ENCODE measurements at places on chromosomes 6 and 20.

DNA sequence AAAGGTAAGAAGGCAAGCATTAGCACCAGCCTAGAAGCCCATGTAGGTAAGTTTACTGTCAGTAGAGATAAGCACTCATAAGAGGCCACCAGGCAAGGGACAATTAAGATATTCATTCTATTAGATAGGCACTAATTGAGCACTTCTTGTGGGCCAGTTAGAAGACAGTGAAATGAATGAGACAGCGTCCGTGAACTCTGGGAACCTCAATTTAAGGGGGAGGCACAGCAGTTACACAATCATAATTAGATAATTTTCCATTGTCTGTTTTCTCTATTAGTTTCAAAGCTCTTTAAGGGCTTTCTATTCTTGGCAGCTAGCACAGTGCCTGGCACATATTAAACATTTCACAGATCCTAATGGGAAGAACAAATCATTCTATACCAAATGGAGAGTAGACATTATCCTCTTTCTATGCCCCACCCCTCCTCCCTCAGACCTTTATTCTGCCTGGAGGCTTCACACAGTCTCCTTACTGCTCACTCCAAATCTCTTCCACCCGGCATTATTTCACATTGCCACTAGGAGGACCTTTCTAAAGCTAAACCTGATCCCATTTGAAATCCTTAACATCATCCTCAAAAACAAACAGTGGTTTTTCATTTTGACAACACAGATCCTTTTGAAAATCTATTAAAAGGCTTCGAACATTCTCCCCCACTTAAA lies 529.6 kb downstream of the ADGRB3 start:
- DNase-seq: no peak

DNA sequence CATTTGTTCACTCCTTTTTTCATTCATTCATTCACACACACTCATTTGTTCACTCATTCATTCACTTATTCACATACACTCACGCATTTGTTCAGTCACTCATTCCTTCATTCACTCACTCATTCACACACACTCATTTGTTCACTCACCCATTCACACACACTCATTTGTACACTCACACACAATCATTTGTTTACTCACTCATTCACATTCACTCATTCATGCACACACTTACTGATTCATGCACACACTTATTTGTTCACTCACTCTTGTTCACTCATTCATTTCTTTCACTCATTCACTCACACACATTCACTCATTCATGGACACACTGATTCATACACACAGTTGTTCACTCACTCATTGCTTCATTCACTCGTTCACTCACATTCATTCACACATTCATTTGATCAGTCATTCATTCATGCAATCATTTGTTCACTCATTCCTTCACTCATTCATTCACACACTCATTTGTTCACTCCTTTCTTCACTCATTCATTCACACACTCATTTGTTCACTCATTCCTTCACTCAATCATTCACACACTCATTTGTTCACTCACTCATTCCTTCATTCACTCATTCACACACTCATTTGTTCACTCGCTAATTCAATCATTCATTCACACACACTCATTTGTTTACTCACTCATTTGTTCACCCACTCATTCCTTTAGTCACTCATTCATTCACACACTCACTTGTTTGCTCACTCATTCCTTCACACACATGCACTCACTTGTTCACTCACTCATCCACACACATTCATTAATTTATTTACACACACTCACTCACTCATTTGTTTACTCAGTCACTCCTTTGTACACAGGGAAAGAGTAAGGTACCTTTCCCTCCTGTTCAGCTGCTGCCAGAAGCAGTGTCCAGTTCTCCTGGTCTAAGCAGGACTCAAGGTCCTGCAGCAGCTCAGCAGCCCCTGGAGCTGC lies 50.7 kb upstream of the BHLHE23 start:
- DNase-seq: no peak

GRCh38 chr6:14354919-14355572 lies 237.5 kb downstream of the CD83 start:
- no peak for DNase-seq

DNA sequence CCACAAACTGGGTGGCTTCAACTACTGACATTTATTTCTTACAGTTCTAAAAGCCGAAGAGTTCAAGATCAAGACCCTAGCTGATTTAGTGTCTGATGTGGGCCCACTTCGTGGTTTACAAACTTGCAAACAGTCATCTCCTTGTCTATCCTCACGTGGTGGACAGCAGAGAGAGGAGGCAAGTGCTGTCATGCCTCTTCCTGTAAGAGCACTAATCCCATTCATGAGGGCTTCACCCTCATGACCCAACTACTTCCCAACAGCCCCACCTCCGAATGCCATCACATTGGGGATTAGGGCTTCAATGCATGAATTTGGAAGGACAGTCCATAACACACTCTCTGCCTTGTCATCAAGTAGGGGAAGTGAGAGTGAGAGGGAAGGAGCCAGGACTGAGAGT lies 15.6 kb upstream of the ISM1 start:
- no peak for DNase-seq

DNA sequence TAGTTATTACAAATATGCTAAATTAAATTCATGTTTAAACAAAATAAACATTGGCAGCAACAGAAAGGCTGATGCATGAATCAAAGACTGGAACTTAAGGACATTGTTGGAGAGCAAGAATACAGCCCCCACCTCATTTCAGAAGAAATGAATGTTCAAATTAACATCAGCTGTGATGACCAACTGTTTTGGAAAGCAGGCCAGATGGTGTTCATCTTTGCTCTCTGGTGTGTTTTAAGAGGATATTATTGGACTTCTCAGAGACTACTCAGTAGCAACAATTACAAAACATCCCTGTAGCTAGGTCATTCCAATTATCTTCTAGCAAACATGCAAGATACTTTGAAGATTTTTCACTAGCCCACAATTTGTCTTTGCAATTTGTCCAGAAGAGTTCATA lies 118.6 kb upstream of the DOK5 start:
- DNase-seq: no peak

- DNase-seq: no peak
Measured at GRCh38 chr6:139530561-139530960, 156.1 kb upstream of the CITED2 start.

GRCh38 chr6:148244217-148244935 lies 98.3 kb upstream of the SASH1 start:
- no peak for DNase-seq

DNA sequence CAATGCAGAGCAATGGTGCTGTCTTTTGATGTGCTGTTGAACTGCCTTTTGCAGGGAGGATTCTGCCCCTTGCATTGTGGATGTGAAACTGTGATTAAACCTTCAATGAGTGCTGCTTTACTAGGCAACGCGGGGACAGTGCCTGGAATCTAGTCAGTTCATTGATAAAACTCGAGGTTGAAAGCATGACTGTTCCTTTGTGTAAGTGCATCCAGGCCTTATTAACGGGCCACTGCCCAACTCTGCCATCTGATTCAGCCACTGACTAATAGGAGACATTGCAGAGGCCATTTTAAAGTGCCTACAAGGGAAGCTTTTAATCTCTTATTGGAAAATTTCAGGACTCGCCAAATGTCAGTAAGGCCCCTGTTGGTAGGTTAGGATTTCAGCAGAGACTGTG lies 49.3 kb downstream of the SLC35F1 start:
- DNase-seq: no peak

GRCh38 chr6:111326563-111326962 lies 156.5 kb downstream of the REV3L start:
- no peak for DNase-seq

DNA sequence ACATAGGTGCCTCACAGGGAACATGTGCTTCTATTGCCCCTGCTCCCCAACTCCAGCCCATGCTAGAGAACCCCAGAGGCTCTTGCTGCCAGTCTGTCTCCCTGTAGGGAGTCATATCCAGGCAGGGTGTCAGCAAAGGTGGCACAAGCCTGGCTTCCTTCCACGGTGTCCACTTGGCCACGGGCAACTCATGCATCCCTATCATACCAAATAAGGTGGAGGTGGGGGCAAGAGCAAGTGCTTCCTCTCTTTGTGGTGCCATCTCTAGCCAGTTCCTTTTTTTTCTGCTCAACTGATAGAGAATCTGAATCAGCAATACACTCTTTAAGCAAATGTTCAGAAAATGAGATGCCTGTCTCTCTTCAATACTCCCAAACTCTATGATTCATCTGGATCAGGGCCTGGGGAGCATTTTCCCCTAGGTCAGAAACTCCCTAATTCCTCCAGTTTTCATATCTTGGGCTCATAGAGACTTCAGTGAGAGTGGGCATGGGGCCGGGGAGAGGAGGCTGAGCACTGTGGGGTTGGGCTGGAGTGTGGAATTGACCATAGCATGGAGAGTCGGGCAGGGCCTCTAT lies 105.1 kb upstream of the GPR6 start:
- no peak for DNase-seq

GRCh38 chr6:15997586-15998388 lies 131.1 kb upstream of the MYLIP start:
- no peak for DNase-seq

DNA sequence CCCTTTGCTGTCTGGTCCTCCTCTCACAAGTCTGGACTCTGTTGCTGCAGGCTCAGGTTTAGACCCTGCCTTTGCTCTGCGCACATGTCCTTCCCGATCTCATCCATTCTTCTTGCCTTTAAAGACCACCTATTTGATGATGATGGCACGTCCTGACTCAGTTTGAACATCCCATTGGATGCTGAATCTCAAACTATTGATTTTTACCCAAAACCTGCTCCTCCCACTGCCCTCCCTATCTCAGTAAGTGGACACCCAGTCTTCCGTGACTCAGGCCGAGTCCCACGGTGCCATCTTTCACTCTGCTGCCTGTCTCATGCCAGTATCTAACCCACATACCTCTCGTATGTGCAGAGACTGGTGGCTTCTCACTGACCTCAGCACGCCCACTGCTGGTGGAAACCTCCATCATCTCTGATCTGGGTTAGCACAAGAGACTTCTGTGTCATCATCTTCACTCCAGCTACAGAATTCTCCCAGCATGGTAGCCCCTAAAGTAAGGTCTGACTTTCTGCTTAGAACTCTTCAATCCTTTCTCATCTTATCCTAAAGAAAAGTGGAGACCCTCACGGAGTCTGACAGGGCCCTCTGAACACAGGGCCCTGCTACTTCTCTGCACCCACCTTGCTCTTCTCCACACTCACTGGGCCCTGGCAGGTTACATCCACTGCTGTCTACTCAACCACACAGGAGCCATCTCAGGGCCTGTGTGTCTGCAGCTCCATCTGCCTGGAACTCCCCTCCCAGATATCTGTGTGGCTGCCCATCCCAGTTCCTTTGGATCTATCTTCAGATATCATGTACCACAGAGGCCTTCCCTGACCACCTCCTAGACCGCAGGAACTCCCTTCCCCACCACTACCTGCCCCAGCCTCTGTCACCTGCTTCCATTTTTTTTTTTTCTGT lies 387.1 kb upstream of the AGPAT4 start:
- DNase-seq: no peak

DNA sequence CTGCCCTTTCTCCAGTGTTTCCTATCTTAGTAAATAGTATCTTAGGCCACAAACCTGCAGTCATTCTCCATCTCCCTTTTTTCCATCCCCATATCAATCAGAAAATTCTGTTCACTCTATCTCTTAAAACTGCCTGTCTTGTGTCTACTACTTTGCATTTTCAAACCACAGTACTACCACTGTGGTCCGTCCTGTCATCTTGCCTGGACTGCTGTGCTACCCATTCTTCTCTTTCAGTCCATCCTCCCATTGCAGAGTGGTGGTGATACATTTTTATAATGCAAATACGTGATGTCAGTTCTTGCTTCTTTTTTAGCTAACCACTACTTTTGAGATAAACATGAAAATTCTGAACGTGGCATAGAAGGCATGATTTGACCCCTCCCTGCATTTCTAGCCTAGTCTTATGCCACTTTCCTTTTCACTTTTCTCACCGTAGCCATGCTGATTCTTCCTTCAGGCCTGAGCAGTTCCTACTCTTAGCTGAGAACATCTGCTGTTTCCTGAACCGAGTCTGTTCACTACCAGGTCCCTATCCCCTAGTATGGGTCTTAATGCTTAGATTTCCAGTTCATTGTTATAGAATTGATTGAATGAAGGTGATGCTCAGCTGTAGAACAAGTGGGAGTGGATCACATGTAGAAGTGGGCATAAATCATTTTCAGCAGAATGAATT lies 13.8 kb downstream of the TBPL1 start:
- no peak for DNase-seq

DNA sequence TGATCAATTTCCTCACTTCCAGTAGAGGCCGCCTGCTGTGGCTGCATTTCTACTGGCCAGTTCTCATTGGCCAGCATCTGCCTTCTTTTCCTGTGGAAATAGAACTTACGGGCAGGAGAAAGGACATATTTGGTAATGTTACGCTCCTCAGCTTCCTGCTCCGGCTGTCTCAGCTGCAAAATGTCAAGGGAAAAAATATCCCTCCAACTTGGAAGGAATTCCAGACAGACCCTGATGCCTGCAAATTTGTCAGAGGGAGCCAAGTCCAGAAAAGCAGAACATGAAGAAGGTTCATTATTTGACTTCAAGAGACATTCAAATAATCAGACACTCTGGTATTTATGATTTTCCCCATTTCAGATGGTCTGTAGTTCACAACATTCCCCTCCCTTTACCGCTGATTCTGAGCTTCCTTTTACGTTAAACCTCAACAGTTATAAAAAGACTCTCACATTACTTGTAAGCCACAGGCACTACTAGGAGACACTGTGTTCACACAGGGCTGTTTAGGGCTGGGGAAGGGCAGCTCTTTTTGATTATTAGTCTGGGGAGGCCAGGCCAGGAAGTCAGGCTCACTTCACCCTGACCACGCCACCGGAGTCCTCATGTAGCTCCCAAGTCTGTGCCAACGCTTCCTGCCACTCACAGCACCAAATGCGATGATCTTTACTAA lies 179.6 kb upstream of the CCN2 start:
- DNase-seq: no peak

DNA sequence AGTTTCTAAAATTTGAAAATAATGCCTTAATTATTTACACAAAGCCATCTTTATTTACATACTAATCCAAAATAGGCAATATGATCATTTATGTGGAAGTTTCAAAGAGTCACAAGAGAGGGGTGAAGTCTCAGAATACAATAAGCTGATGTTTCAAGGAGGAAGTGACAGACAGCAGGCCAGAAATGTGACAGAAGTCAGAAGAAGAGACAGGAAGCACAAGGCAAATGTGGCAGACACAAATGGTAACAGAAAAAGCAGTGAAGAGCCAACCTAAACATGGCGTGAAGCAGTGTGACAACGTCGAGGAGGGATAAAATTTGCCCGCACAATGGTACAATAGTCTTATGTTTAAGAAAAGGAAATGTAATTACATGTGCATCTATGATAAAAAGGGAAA lies 59.8 kb downstream of the SHPRH start:
- DNase-seq: no peak

GRCh38 chr6:22173311-22173710 lies 123.5 kb downstream of the PRL start:
- no peak for DNase-seq

GRCh38 chr6:62980724-62981123 lies 230.5 kb upstream of the FKBP1C start:
- DNase-seq: no peak

DNA sequence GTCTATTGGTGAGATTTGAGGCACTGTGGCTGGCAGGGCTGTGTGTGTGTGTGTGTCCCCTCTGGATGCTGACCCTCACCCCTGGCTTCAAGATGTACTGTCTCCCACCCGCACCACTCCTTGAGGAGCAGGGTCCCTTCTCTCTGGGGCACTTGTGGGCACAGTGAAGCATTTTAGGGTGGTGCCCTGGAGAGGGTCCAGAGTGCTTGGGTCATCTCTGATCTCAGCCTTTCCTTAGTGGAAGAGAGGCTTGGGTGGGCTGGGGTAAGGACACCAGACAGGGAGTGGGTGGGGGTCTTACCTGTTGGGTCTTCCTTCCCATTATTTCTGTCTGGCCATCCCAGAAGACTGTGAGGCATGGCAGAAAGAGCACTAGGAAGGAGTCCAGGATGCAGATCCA lies 66.1 kb downstream of the EFCAB8 start:
- DNase-seq: no peak
